ENCODE measurements at places on chromosomes 6 and 20.

DNA sequence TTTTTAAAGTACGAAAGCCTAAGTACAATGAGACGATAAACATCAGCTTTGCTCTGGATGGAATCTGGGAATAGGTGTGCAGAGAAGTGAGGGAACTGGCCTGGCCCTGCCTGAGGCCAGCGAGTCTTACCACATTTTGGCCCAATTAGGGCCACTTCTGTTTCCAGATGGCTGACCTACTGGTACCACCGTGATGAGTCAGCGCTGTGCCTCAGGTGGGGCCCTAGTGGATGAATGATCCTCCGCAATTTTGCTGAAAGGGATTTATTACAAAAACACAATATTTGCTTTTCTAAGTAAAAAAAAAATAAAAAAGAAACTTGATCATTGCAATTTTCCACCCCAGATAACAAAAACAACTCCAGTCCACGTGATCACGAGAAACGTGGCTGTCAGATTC lies 22.5 kb downstream of the INSM1 start:
- DNase-seq: no peak

- DNase-seq: no peak
Observed at GRCh38 chr6:134896910-134897309, 53.0 kb downstream of the ALDH8A1 start.

- DNase-seq: peak; percentile 57
Observed at GRCh38 chr6:70310063-70310694, 7.3 kb upstream of the COL9A1 start.

DNA sequence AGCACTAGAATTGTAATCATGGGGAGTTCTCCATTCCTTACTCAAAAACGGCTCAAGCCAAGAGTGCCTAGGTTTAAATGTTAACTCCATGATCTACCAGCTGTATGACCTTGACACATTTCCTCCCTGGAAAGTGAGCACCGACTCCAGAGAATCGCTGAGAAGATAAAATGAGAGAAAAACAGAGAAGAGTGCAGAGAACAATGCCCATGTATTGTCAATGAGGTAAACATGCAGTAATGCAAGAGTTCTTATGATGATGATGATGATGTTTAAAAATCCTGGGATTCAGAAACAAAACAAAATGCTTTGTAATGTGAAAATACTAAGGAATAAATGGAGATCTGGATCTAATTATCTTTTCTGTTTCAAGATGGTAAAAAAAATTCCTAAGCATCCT lies 64.8 kb upstream of the BEND6 start:
- DNase-seq: no peak

- DNase-seq: no peak
Observed at GRCh38 chr6:148524471-148524882, 181.8 kb downstream of the SASH1 start.

- DNase-seq: no peak
Observed at GRCh38 chr20:23697947-23698346, 9.1 kb upstream of the CST4 start.

- DNase-seq: no peak
Observed at GRCh38 chr6:168200571-168201134, 118.9 kb downstream of the DACT2 start.

DNA sequence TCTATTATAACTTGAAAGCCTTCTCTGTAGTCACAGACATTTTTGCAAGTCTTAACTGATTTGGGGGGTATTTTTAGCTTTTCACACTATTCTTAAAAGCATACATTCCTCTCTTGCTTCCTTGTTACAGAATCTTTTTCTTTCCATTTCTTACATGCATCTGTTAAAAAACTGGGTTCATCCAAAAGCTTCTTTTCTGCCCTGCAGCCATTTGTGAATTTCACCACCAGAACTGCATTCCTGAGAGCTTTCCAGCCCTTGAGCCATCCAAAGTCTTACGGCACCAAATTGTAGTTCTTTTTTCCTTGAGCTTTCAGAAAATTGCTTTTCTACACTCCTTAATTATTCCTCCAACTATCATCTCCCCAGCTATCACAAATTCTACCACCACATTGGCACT lies 19.7 kb upstream of the GSTA4 start:
- DNase-seq: no peak

DNA sequence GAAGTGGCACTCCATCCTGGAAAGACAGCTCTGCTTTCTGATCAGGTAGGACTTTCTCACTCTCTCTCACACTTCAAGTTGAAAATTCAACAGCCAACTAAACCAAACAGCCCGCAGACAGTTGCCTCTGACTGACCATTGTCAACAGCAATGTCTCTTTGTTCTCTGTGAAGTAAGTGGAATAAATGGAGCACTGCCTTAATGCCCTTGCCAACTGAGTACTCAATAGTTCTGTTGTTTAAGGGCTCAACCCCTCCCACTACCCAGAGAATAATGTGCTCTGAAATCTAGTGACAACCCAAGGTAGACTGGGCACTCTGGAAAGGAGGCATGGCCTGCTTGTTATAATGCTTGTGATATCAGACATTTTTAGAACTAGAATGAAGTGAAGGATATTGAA lies 16.8 kb upstream of the BCLAF1 start:
- DNase-seq: no peak

- DNase-seq: no peak
Observed at GRCh38 chr20:54291339-54292010, 83.6 kb downstream of the PFDN4 start.

DNA sequence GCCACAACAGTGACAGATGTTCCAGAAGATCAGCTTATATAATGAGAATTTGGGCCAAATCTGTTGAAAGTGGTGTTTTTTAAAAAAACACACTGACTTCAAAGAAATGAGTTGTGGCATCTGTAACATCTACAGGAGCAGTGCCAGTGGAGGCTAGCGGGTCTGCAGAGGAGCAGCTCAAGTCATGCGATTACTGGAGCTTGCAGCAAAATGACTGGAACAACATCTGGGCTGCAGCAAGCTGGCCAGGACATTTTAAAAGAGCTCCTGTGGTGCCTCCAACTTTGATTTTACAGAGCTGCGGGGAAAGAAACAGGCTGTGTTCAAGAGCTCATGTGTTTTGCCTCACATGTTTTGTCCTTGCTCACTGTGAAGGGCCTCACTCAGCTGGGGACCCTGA lies 57.2 kb downstream of the TBX18 start:
- no peak for DNase-seq

- no peak for DNase-seq
Observed at GRCh38 chr20:31496761-31497295, 17.4 kb upstream of the HM13 start.

DNA sequence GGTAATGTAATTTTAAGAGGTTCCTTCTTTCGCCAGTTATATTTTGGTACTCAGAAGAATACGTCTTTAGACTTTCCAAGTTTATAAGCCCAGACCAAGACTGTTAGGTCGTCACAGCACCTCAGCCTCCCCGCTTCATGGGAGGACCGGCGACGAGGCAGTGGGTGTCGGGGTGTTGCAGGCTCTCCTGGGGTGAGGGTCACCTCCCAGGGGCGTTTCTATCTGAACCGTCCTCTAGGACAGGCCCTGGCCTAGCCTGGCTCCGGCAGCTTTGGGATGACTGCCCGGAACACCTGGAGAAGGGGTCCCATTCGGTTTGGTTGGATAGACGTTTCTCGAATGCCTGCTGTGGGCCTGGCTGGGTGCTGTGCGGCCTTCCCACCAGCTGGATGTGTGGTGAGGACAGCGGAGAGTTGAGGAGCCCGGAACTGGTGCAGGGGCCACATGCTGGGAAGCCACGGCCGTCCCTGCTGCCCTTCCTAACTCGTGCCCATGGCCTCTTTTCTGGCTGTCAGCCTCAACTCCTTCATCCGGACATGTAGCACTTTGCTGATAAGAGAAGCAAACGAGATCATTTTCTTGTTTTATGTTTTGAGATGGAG lies 1.1 kb downstream of the OSBPL2 start:
- no peak for DNase-seq

DNA sequence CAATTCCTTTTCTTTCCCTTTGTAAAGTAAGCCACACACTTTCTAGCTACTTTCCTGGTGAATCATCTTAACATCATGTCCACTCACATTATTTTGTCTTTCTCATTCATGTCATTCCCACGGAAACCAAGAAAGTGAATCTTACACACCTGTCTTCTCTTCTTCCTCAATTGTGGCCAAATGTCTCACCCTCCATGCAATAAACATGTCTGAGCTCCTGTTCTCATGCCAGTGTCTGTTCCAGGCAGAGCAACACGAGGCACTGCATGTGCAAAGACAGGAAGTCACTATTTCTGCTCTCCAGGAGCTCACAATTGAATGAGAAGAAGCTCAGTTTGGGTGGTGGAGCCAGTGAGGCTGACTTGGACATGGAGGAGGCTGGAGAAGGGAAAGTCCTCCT lies 29.0 kb upstream of the TMEM244 start:
- DNase-seq: peak; percentile 24

DNA sequence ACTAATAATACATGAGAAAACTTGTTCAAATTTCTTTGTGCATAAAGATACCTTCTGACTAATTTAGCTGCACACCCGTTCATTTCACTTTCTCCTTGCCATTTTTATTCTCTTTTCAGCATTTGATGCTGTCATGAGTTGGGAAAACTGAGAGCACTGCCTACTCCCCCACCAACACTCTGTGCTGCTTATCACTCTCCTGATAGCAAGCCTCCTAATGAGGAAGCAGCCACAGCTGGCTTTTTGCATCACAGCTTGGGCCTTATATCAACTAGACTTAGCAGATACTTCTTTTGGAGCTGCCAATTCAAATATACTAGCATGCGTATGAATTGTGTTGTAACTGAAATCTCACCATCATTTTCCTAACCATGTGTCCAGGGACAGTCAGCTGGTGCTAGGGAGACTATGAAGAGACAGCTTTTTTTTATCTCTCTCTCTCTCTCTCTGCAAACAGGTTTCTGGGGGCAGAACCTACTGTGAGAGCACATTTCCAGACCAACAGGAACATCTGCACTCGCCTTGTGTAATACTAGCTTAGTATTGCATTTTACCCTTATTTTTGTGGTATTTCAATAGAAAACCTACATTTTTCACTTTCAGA lies 699.0 kb downstream of the KHDRBS2 start:
- DNase-seq: no peak

GRCh38 chr6:26640806-26641205 lies 18.7 kb downstream of the ZNF322 start:
- DNase-seq: no peak

DNA sequence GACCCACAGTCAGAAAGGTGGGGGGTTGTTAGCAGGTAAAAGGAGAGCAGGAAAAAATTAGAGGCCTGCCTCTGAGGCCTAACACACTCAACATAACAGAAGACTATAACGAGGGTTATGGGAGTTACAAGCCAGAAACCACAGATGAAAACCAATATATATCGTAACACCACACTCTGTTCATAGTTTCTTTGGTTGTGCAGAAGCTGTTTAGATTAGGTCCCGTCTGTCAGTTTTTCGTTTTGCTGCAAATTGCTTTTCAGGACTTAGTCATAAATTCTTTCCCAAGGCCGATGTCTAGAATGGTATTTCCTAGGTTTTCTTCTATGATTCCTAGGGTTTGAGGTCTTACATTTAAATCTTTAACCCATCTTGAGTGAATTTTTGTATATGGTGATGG lies 3.7 kb upstream of the MAP3K5 start:
- peak; percentile 57 for DNase-seq

DNA sequence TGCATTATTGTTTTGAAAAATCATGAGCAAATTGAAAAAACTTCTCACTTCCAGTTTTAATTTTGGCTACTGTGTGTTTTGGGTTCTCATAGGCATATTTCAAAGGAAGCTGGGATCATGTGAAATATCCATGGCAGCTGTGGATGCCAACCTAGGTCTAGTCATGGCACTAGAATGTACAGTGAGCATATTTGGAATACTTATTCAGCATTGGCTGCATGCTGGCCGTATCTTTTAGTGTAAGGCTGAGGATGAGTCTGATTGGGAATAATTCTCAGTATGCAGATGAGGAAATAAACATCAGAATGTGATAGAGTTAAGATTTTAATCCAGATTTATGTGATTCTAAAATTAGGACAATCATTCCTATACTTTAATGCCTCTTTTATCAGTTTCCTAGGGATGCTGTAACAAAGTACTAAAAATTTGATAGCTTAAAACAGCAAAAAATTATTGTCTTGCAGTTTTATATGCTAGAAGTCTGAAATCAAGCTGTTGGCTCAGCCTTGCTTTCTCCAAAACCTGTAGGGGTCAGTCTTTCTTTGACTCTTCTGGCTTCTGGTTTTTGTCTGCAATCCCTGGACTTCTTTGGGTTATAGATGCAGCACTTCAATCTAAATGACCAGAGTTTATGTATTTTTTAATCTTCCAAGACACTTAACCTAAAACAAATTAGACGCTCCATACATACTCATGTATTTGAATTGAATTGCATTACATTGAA lies 37.7 kb upstream of the DEFB112 start:
- no peak for DNase-seq

DNA sequence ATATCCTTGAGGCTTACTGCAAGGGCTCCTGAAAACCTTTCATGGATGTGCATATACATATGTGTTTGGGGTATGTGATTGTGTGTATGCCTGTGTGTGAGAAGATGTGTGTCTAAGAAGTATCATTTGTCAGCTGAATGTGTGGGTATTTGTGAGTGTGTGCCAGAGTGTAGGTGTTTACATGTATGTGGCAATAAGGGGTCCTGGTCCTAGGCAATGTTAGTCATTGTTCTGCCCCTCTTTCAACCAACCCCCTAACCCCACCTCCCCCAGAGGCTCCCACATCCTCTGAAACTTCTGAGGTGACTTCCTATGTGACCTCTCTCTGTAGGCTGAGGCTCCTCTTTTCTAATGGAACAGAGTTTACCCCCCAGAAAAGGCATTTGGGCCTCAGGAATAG lies 186.4 kb downstream of the LRFN2 start:
- DNase-seq: no peak

DNA sequence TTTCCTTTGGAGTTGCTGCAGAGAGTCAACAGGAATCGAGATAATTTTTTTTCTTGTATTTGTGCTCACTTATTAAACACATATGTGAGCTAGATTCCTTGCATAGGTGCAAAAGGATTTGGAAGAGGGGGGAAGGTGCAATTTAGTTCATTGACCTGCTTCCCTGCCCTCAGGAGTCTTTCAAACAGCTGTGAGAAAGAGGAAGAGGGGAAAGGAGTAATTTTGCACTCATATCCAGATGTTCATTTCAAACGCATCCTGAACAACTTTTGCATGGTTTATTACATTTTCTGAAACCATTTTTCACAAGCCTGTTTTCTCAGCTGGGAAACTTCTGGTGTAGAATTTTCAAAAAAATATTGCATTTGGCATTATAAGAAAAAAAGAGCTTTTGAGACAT lies 795.0 kb downstream of the MAFB start:
- DNase-seq: no peak

GRCh38 chr20:54044156-54044555 lies 26.2 kb downstream of the BCAS1 start:
- peak; percentile 28 for DNase-seq
